Stimulated activated naive CD4-positive, alpha-beta T cell (primary cell): ENCODE measurements at places on chromosomes 4 and X.

GRCh38 chr4:42282081-42282901, 115.0 kb upstream of the SHISA3 start:
- no peak for DNase-seq

DNA sequence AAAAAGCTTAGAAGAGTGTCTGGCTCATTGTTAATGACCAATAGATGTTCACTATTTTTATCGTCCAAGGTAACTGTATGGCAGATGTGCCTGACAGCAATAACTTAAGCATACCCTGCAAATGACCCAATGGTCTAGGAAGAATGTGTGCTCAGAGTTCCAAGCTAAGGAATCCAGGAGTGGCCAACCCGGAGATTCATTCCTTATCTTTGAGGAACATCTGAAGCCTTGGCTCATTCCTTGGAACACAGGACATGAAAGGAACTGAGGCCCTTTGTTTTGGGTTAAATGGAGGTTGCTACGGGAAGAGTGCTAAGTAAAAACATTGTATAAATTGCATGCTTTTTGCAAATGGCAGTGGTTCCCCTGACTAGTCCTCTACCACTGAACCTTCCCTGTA, 38.9 kb upstream of the EFNB1 start:
- no peak for DNase-seq

DNA sequence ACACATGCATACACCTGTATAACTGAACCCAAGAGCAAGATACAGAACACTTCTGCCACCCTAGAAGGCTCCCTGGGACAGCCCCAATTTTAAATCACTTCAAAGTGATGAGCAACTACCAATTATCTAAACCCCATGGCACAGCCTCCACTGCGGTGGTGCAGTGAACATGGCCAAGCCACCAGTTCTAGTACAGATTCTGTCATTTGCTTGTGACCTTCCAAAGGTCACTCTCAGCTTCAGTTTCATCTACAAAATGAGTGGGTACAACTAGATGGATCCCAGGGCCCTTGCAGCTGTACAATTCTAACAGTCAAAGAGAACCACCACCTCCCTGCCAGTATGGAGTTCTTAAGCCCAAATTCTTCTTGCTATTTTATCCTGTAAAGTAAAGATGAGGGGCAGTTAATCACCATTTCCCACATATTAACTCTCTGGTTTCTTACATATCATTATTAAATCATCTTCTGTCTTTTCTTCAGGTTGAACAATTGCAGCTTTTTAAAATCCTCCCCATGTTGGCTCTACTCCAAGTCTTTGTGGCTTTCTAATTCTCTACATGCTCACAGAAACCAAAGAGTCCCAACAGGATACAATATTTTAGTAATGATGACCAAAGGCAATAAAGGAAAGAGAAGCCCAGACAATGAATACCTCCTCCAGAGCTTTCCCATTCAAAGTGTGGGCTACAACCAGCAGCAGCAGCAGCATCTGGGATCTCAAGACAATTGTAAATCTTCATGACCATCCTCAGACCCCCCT, 39.0 kb upstream of the GPM6B start:
- DNase-seq, result no peak

- DNase-seq, result no peak
These were observed 90.4 kb upstream of the TLL1 start for GRCh38 chr4:165782623-165783022.

- no peak for DNase-seq
These were observed 46.7 kb upstream of the POU4F2 start for GRCh38 chr4:146592019-146592418.
